AG09309 (cell line): ENCODE measurements at places on chromosomes 7 and 10.

- DNase-seq, result no peak
Observed at GRCh38 chr7:31192986-31193385, 140.9 kb downstream of the ADCYAP1R1 start.

- no peak for DNase-seq
Observed at GRCh38 chr7:125074141-125074540, 144.5 kb upstream of the POT1 start.

DNA sequence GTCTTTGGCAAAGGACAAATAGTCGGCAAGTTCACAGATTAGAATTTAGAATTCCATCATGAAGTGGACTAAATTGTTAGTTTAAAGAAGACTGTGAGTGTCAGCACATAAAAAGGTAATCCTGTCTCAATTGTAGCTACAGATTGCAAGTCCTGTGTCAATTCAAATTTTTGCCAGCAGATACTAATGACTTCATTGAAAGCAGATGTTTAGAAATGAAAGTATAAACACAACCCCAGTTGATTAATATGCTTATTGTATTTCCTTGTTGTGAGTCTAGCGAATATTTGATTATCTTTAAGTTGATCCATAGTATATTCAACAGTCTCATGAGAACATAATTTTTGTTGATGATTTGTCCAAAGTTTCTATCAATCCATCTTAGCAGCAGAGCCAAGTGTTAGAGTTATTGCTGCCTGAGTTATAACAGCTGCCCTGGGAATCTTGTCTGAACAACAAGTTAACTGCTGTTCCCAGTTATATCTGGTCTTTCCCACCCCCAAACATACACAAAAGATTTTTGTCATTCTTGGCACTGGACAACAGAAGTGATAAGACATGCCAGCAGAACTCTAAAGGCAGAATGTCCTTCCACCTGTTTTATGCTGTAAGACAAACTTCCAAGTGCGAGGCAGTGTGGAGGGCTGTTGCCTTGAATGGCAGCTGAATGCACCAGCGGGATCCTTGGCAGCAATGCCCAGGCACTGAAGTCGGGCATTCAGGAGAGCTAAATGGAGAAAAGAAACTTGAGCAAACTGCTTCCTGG, 21.3 kb upstream of the HERPUD2 start:
- DNase-seq, result no peak

DNA sequence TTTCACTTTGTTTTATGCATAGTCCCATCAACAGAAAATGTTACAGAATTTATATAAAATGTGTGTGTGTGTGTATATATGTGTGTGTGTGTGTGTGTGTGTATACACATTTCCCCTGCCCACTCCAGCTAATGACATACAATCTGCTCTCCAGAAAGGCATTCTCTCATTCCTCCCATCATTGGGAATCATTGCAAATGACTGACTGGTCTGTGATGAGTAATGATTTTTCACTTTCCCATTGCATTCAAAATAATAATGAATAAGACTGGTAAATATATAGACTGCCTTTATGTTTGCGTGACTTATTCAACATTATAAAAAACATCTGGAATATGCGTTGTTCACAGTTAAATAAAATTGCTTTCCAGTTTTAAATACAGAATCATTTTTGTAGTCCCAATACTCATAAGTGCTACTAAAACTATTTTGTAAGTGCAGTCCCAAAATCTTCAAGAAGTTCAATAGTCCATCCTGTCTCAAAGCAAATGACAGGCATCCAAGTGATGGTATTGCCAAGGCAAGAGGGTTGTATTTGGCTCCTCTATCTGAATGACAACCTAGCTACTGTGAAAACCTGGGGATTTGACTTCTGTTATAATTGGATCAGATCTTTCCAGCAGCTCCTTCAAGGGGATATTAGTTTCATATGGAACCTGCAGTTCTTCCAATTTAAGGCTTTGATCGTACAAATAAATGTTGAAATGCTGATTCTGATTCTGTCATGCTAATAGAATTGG, 150.9 kb downstream of the POLR1F start:
- DNase-seq, result no peak

- DNase-seq, result peak; percentile 65
Observed at GRCh38 chr10:3625959-3626751, 158.9 kb downstream of the KLF6 start.

DNA sequence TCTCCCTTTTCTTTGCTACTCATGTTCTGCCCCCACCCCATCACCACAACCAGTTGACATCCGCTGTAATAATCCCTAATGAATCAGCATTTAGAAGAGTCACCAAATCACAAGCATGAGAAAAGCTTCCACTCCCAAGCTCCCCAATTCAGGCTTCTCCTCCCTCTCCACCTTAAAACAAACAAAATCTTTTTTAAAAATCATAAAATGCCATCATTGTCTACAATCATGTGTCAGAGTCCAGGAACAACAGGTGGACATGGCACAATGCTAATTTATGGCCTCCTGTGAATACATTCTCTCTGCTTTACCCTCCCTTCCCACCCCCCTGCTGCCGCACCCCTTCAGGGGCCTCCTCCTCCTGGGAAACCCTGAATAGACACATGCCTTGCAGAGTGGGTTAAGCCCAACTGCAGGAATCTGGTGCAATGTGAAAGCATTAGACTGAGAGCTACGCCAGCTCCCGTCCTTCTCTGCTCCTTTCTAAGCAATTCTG, 3.7 kb downstream of the LRRC4 start:
- DNase-seq, result no peak

- no peak for DNase-seq
Observed at GRCh38 chr10:117260084-117260483, 19.2 kb downstream of the SLC18A2 start.

- DNase-seq, result no peak
Observed at GRCh38 chr7:159020987-159021386, 123.7 kb downstream of the VIPR2 start.

- DNase-seq, result no peak
Observed at GRCh38 chr10:87775766-87776165, 42.3 kb downstream of the ATAD1 start.

- DNase-seq, result no peak
Observed at GRCh38 chr7:158495786-158496185, 91.8 kb downstream of the PTPRN2 start.

DNA sequence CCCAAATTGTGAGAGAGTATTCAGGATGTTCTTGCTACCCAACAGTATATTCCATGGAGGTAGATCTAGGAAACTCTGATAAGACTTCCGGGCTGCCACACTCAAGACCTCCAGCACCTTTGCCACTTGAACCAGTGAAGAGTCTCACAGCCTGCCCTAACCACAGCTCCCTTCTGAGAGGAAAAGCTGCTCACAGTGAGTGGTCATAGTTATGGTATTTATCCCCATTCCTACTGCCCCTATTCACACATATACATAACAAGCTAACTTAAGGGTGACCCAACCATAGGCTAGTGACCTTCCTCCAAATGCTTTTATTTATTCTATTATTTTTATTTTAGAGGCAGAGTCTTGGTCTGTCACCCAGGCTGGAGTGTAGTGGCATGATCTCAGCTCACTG, 156.3 kb downstream of the PTEN start:
- DNase-seq, result no peak

GRCh38 chr10:94200146-94200837, 162.4 kb downstream of the NOC3L start:
- no peak for DNase-seq

DNA sequence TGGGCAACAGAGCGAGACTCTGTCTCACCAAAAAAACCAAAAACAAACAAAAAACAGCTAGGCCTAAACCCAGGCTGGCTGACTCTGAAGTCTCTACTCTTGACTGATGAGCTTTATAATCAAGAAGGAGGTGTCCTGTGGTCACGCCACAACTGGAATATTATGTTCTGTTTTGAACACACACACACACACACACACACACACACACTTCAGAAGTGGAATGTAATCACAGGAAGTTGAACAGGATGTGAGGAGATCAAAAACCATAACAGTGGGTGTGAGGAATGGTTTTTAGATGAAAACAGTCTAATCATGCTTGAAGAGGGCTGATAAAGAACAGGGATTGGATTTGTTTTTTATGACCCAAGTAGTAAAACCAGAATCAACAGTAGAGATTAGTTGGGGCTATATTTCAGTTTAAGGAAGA, 51.1 kb upstream of the IL6 start:
- no peak for DNase-seq

DNA sequence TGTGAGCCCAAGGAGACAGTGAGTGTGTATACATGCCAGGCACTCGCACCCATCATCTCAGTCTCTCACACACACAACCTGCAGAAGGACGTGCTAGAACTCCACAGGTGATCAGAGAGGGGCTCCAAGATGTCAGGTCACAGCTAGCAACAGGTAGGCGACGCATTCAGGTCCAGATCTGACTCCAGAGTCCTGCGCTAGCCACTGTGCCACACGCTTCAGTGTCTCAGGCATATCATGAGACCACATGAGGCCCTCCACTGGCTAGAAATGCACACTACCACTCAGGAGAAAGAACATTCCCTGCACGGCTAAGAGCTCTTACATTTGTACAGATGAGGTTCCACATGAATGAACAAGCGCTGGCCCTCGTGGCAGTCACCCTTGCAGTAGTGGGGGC, 11.5 kb downstream of the AKR1B1 start:
- DNase-seq, result no peak

GRCh38 chr7:13748998-13749397, 240.5 kb downstream of the ETV1 start:
- no peak for DNase-seq

GRCh38 chr10:42975005-42975493, 101.8 kb upstream of the RET start:
- no peak for DNase-seq

GRCh38 chr7:30694774-30695721, 12.8 kb upstream of the CRHR2 start:
- DNase-seq, result no peak

- DNase-seq, result no peak
Observed at GRCh38 chr10:75272094-75272493, 36.3 kb upstream of the COMTD1 start.

DNA sequence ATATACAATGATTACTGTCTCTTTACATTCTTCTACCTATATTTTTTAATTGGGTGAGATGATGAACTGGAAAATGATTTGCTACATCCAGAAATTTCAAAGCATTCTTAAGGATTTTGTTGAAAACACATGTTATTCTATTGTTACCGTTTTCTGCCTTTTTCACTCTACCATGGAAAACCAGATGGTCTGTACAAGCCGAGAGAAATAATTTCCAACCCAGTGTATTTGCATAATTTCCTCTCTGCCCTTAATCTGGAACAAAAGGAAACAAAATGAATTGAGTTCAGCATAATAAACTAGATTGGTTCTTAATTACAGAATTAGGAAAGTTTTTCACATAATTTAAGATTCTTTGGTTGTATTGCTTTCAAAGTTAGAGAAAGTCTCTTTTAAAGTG, 211.2 kb downstream of the CACNB2 start:
- no peak for DNase-seq

- DNase-seq, result no peak
Observed at GRCh38 chr10:6053303-6053702, 8.9 kb downstream of the IL2RA start.

DNA sequence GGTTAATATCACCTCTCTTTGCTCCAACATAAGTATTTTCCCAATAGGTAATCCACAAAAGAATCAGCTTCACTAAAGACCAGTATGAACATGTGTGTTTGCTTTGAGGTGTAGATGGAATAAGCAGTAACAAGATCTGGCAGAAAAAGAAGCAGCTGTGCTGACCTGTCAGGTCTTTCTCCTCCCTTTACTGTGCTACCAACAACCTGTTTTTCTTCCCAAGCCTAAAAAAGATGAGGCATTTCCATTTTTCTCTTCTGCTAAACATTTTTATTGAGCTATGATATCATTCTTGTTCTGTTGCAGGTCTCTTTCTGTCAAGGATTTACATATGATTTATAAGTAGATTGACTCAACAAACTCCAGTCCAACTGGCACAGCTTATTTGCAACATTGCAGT, 315.2 kb upstream of the GLI3 start:
- no peak for DNase-seq

DNA sequence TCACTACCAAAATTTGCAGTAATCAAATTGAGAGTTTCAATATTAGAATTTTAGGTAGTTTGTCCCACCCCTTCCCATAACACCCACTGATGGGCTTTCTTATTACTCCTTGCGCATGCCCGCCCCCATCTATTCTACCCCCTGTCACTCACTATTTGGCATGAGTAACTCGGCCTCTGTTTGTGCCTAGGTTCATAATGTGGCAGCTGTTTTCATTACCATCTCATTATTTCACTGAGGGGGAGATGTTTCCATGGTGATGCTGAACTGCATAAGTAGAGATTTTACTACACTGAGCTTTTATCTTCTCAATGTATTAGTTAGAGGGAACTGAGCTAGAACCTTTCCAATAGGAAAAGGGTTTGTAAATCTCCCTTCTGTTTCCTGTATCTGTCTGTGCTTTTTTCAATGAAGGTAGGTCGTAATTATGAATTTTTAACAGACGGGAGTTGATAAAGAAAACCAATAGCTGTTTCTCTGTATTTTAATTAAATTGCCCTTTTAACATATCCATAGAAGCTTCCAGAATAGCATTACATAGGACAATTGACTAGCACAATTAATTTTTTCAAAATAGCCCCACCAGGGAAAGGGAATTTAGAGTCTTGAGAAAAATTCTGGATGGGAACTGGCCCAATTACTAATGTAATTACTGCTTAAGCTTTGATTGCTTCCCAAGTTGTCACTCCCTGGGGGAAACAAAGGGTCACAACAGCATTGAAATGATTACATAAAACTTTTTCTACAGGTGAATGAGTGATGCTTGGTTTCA, 33.4 kb downstream of the PRPS1L1 start:
- no peak for DNase-seq

GRCh38 chr10:105834261-105835059, 1193.4 kb downstream of the SORCS3 start:
- DNase-seq, result no peak

DNA sequence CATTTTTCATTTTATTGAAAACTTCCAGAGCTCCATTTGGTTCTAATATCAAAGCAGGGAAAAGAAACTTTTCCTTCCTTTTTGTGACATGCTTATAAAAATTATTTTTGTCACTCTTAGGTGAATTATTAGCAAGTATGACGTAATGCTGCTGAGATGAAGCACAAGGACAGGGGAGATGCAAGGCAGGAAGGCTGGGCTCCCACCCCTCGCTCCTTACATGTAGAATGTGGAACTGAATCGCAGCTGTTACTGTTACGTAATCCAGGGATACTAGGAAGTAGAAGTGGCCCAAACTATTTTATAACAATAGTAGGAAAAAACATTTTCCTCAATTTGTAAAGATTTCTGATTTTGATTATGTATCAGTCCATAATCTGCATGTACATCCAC, 17.1 kb upstream of the GTPBP4 start:
- DNase-seq, result no peak

- DNase-seq, result no peak
Observed at GRCh38 chr10:91880310-91880709, 29.0 kb downstream of the FGFBP3 start.
